Naive thymus-derived CD8-positive, alpha-beta T cell (primary cell): ENCODE measurements at places on chromosomes 6 and 20.

- no peak for DNase-seq
These were observed 176.0 kb downstream of the MAFB start for GRCh38 chr20:40512994-40513393.

GRCh38 chr6:106533054-106533453 is 96.2 kb downstream of the RTN4IP1 start:
- DNase-seq = no peak

GRCh38 chr20:12203981-12204380 is 286.3 kb downstream of the BTBD3 start:
- DNase-seq = no peak

GRCh38 chr6:88680654-88681053 is 282.8 kb downstream of the RNGTT start:
- no peak for DNase-seq

- peak; percentile 20 for DNase-seq
These were observed 2.3 kb upstream of the MARCKS start for GRCh38 chr6:113854531-113855499.

DNA sequence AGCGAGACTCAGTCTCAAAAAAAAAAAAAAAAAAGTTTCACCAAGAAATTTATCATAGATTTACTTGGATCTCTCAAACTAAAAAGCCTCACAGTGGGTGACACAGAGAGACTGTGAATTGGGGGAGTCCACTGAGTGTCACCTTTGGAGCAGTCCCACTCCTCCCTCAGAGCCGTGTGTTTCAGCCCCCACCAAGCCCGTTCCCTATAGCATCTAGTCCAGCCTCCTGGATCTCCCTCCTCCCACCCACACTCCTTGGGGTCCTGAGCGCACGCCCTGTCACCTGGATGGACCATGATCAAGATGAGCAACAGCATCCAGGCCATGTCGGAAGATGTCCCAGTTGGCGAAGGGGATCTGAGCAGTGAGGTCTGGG is 422 bp downstream of the NCR3 start:
- no peak for DNase-seq

DNA sequence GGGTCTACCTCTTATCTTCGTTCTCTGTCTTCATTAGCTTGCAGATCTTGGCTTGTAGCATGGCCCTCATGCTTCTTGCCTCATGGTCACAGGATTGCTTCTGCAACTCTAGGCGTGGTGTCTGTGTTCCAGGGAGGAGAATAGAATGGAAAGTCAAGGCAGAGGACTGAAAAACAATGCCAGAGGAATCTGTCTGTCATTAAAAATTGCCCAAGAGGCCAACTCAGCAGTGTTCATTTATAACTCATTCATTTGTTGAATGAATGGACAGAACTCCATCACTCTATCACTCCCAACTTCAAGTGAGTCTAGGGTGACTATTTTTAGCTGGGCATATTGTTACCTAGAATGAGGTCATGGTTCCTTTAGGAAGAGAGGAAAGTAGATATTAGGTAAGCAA is 179.6 kb downstream of the UST start:
- DNase-seq = no peak

- DNase-seq = no peak
These were observed 410 bp downstream of the SYNE1 start for GRCh38 chr6:152636609-152637295.

GRCh38 chr6:136188486-136188885 is 61.6 kb downstream of the MTFR2 start:
- DNase-seq = no peak

- no peak for DNase-seq
These were observed 205.8 kb downstream of the OR2B2 start for GRCh38 chr6:27706431-27706830.

DNA sequence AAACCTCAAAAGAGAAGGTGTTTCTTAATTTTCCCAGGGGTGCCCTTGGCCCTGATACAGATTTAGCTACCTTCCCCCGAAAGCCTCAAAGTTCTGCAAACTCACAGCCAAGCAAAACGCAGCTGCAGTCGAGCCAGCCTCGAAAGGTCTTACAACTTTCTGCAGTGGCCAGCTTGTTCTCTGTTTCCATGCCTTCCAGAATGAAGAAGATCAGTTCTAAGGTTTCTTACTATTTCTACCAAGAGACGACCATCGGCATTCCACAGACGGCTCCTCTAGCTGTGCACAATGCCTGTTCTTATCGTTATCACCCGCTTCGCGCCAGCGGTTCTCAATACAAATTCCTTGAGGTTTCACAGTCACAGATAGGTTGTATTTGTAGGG is 28.5 kb upstream of the CCR6 start:
- no peak for DNase-seq

DNA sequence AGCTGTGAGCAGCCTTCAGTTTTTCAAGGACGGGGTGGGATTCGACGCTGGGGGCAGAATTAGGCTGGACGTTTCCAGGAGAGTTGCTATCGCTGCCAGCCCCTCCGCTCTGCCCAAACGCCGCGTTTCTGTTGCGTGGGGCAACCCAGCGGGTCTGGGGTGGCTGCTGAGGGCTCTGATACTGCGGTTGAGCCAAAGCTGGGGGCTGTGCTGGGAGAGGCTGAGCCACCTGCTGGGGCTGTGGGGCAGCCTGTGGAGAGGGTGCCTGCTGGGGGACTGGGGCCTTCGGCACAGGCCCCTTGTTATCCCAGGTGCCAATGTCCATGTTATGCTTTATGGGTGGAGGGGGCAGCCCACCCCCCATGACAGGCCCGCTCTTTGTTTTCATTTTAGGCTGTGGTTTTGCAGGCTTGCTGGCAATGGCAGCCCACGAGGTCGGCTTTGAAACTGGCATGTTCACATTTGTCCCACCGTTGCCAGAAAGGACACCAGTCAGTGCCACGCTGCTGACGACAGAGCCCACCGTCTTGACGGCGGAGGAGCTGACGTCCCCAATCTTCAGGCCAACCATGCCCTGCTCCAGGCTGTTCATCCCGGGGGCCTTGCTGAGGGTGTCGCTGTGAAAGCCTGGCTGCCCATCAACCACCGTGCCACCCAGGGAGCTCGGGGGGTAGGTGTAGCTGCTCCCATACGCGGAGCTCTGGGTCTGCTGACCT is 13.0 kb downstream of the YTHDF1 start:
- DNase-seq = no peak

DNA sequence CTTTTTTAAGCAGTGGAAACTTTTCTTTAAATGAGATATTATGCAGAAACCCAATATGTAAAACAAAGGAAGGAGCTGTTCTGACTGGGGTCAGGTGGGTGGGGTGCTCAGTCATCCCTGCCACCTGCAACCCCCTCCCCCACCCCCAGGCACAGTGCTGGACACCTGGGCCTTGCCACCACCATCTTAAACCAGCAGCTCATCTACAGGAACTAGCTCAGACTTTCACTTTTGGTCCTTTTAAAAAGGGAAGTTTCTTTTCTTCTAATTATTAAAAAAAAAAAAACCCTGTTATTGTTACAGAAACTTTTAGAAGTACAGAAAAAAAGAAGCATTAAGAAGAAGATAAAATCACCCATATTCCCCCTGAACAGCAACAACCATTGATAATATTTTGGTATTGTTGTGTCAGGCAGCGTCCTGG is 37.1 kb downstream of the PPP1R16B start:
- DNase-seq = peak; percentile 15

DNA sequence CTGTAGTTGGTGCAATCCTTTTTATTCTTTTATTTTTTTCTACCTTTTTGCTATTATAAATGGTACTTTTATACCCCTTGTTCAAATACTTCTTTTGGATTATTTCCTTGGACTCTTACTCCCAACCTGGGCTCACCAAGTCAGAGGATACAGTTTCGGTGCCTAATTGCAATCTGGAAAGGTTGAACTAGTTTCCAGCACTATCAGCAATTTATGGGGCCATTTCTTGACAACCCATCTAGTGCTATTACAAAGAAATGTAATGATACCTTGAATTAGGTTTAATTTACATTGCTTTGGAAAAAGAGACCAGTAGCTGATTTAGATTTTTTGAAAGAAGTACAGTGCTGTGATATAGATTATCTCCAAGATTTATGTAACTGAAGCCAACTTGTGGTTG is 5.2 kb downstream of the PTPRA start:
- no peak for DNase-seq

DNA sequence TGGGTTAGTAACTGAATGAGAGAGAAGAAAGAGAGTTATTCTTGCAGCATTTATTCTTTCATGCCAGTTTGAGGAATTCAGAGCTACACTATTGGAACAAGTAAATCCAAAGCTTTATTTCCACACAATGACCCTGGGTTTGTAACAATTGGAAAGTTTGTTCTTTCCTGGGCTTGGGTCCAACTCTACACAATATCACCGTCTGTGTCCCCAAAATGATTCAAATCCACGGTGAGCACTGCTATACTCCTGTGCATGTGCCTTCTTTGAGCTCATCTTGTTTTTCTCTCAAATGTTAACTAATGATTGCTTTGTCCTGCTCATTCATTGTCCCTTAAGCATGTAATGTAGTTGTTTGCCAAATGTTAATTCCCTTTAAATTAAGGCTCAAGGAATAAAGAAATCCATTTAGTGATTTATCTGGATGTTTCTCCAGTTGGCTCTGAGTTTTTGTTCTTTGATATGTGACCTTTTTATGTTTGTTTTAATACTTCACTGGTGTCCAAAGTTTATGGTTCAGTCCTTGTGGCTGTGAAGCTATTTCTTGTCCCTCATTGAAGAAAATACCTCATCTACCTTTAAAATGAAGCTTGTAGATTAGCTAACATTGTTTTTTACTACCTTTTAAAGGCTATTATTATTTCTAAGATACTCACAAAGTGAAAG is 20.5 kb upstream of the CRISP3 start:
- no peak for DNase-seq

DNA sequence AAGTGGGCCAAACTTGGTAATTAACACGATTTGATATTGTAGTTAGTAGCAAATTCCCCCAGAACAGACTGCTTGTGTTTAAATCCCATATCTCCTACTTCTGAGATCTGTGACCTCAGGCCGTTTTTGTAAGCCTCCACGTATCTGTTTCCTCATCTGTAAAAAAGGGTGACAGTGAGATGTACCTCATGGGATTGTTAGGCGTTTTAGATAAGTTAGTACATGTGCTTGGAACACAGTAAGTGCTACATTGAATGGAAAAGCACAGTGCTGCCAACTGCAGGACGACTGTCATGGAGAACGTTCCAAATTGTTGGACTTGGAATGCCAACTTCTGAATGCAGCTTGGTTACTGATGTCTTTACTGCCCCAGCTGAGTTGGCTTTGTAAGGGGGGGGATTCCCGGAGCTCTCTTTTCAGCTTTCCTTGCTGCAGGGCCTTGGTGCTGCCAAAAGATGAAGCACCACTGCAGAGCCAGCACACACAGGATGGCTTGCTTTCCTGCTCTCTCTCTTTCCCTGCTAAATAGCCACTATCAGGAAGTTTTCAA is 108.6 kb downstream of the OPN5 start:
- DNase-seq = no peak

GRCh38 chr6:170117111-170117972 is 173.5 kb downstream of the DLL1 start:
- DNase-seq = no peak

GRCh38 chr20:8355453-8355852 is 223.4 kb downstream of the PLCB1 start:
- no peak for DNase-seq

- peak; percentile 22 for DNase-seq
These were observed 2.1 kb downstream of the SALL4 start for GRCh38 chr20:51800060-51800871.

- DNase-seq = no peak
These were observed 59.9 kb downstream of the HTR1B start for GRCh38 chr6:77403424-77403823.

GRCh38 chr6:1379017-1379787 is 10.2 kb upstream of the FOXF2 start:
- no peak for DNase-seq

DNA sequence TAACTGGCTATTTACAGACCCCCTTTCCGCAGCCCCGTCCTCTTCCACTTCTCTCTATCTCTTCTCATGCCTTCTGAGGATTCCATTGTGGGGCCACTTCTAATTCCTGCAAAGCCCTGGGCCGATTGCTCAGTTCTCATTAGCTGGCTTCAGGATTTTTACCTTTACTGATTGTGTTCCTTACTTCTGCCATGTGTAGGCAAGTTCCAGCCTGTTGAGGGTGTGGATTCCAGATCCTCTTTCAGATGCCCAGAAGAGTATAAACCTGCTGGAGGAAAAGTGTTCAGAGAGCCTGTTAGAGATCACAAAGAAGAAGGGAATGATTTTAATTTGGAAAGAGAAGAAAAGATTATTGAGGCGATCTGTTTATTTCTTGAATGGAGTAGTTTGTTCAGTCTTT is 5.4 kb downstream of the DSE start:
- no peak for DNase-seq

DNA sequence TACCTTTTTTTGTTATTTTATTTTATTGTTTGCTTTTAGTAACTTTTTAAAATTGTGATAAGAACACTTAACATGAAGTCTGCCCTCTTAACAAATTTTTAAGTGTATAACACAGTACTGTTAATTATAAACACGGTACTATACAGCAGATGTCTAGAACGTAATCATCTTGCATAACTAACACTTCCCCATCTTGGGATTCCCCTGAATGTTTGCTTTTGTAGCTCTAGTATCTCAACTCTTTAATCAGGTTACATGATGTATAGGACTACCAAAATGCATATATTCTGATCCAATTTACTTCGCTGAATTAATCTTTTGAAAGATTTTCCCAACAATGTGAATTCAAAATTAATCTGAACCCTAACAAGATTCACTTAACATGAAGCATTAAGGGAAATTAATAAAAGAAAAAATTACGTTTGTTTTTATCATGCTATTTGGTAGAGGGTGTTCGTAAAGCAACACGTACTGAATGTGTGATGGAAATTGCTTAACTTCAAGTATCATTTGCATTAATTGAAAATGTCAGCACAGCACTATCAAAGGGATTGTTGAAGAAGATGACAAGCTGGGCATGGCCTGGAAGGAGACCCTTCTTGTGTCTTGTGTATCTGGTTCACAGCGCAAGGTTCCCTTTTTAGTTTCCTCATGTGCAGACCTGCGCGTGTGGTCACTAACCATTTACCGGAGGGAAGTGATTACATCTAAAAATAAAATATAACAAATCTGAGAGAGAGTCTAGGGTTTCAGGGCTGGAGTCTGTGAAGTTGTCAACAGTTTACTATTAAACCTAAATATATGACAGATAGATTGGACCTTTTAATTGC is 15.2 kb downstream of the COL19A1 start:
- DNase-seq = no peak

GRCh38 chr6:170017603-170018320 is 266.3 kb downstream of the ERMARD start:
- DNase-seq = no peak

GRCh38 chr20:56875052-56875659 is 246.1 kb downstream of the TFAP2C start:
- no peak for DNase-seq

GRCh38 chr20:41181567-41181966 is 44.2 kb downstream of the PLCG1 start:
- no peak for DNase-seq

GRCh38 chr6:88914895-88915598 is 48.4 kb downstream of the RNGTT start:
- no peak for DNase-seq

GRCh38 chr20:51378171-51378928 is 164.2 kb downstream of the NFATC2 start:
- no peak for DNase-seq

- DNase-seq = no peak
These were observed 18.3 kb upstream of the SLC17A5 start for GRCh38 chr6:73671911-73672685.
